ENCODE measurements at places on chromosomes 5 and 9.
A peak's percentile ranks its signal among the peaks of the same experiment; 100 is the strongest.

GRCh38 chr5:4095918-4096630, 500.4 kb downstream of the IRX1 start:
- no peak overlapping the region for H3K27ac ChIP-seq
- peaks cover 11% of the 10 kb centered on the region for H3K4me1 ChIP-seq
- no peaks in the 10 kb centered on the region for H3K27me3 ChIP-seq

- no peaks in the 10 kb centered on the region for H3K27me3 ChIP-seq
- H3K4me3 ChIP-seq = peak within 1 kb of the TSS; percentile 55
- peak; percentile 35 for DNase-seq
- H3K36me3 ChIP-seq = no peaks in the 10 kb centered on the region
- peaks cover 20% of the 10 kb centered on the region for H3K4me1 ChIP-seq
Measured at GRCh38 chr5:149581192-149581861, at the start of gene ARHGEF37. Gene ARHGEF37, plus strand, starts transcription at chr5:149581498. Its CDS starts 16,272 bp downstream, at chr5:149597770.

GRCh38 chr5:150184990-150185912, 4.6 kb upstream of the SLC6A7 start:
- no peaks in the 10 kb centered on the region for H3K27me3 ChIP-seq
- H3K4me1 ChIP-seq = no peaks in the 10 kb centered on the region
- DNase-seq = no peak

DNA sequence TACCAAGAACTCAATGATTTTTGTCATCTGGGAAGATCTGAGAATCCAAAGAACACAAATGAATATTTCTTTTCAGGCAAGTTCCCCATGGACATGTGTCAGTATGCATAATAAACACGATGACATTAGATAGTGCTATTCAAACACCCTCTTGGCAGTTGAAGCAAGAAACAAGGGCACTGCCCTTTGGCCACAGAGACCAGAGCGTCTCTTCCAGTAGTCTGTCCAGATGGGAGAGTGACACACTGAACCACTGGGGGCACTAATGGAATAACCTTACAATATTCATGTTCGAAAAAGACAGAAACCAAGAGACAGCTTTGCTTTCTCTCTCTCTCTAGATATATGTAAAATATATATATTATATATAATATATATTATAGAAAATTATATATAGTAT, 301.9 kb downstream of the CTNND2 start:
- H3K36me3 ChIP-seq = no peaks in the 10 kb centered on the region
- H3K27me3 ChIP-seq = no peaks in the 10 kb centered on the region
- no peaks in the 10 kb centered on the region for H3K4me1 ChIP-seq
- DNase-seq = no peak
- no peak overlapping the region for H3K27ac ChIP-seq
- no peak overlapping the region for H3K4me3 ChIP-seq

DNA sequence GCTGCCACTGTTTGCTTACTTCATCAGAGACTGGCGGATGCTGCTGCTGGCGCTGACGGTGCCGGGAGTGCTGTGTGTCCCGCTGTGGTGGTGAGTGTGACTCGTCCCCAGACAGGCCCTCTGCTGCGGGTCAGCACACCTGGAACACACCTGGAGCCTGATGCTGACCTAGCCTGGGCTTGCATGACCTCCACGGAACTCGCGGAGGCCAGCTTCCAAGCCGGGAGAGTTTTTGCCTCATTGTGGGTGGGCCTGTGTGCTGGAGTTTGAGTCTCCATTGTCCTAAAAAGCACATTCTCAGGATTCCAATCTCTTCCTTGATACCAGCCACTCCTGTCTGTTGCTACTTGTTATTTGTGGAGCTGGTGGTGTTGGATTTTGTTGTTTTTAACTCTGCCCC, 28.1 kb downstream of the SLC22A4 start:
- peak; percentile 37 for DNase-seq
- H3K4me3 ChIP-seq = peak overlapping the region; percentile 25
- H3K27ac ChIP-seq = peak overlapping the region; percentile 60
- no peaks in the 10 kb centered on the region for H3K27me3 ChIP-seq
- H3K36me3 ChIP-seq = no peaks in the 10 kb centered on the region

DNA sequence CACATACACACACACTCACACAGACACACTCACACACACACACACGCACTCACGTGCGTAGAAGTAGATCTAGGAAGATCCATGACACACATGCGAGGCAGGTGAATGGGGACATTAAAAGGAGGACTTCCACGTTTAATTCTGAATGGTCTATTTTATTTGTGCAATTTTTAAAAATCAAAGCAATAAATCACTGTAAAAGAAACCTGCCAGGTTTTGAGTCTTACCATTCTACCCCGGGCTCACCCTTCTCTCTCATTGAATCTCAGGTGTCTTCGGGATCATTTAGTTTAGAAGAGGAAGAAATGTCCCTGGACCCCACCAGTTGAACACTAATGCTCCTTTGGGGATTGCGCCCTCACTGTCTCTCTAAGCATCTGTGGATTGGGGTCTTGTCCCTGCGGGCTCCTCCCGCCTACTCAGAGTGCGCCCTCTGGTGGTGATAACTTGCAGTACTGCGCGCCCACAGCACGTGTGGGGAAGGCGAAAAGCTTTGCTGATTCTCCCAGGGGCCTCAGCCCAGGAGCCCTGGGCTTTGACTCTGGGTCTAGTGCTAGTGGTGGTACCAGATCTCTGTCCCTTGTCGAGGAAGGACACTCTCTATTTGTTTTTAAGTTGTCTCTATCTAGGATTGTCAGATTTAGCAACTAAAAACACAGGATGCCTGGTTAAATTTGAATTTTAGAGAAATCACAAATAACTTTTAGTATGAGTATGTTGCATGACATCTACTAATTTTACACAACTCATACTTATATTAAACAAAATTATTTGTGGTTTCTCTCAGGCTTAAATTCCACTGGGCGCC, 34.8 kb downstream of the BOD1 start:
- no peaks in the 10 kb centered on the region for H3K27me3 ChIP-seq
- H3K27ac ChIP-seq = peak overlapping the region; percentile 74
- peaks cover 33% of the 10 kb centered on the region for H3K4me1 ChIP-seq
- DNase-seq = peak; percentile 84

GRCh38 chr9:94872083-94872833, 145.8 kb downstream of the AOPEP start:
- no peaks in the 10 kb centered on the region for H3K27me3 ChIP-seq
- no peak overlapping the region for H3K4me3 ChIP-seq
- no peak for DNase-seq
- H3K36me3 ChIP-seq = no peaks in the 10 kb centered on the region
- H3K4me1 ChIP-seq = peaks cover 49% of the 10 kb centered on the region

DNA sequence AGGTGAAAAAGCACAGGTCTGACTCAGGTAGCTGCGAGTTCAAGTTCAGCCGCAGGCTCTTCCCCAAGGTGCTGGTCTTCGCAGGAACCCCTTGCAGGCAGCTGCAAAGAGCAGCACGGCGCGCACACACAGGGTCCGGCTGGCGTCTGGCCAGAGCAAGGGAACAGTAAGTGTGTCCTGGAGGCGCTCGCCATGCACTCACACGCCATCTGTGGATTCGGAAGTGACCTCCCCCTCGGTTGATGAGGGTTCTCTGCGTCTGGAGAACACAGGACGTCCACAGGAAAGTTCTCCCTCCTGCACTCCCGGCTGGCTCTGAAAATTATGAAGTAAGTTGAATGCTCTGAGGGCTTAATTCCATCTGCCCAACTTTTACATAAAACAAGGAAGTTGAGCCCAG, 14.0 kb upstream of the EGFL7 start:
- H3K36me3 ChIP-seq = no peaks in the 10 kb centered on the region
- no peak overlapping the region for H3K4me3 ChIP-seq
- H3K27ac ChIP-seq = no peak overlapping the region
- peaks cover 43% of the 10 kb centered on the region for H3K27me3 ChIP-seq
- DNase-seq = peak; percentile 51
- H3K4me1 ChIP-seq = peaks cover 16% of the 10 kb centered on the region

GRCh38 chr9:114694719-114695269, 12.8 kb upstream of the TEX48 start:
- H3K36me3 ChIP-seq = no peaks in the 10 kb centered on the region
- H3K4me3 ChIP-seq = no peak overlapping the region
- no peak for DNase-seq
- no peaks in the 10 kb centered on the region for H3K27me3 ChIP-seq
- peaks cover 18% of the 10 kb centered on the region for H3K4me1 ChIP-seq

- H3K27me3 ChIP-seq = no peaks in the 10 kb centered on the region
- no peak for DNase-seq
- no peak overlapping the region for H3K4me3 ChIP-seq
- H3K36me3 ChIP-seq = peaks cover 4% of the 10 kb centered on the region
- no peaks in the 10 kb centered on the region for H3K4me1 ChIP-seq
Measured at GRCh38 chr5:180007582-180007981, 64.0 kb downstream of the RNF130 start.

DNA sequence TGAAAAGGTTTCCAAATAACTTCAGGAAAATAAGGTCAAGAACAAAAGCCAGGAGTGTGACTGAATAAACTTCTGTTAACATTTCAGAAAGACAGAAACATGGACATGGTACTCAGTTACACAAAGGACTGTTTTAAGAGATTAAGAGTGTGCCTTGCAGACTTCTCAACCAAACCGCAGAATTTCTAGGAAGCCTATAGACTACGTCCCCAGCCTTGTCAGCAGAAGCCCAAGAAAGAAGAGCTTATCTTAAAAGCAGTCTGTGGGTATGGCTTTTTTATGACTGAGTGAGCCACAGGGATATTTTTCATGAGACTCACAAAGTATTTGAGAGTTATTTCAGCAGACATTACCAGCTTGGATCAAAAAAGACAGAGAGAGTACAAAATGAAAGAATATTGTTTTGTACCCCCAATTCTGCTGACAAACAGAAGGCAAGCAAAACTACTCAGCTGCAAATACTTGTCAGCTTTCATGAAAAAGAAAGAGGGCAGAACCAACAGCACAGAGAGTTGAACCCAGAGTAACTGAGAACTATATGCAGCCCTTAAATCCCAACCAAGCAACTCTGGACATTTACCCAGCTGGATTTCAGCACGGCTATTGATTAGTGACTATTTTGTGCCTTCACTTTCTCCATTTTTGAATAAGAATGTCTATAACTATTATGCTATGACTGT, 711.0 kb upstream of the CTNND2 start:
- no peaks in the 10 kb centered on the region for H3K4me1 ChIP-seq
- H3K27me3 ChIP-seq = no peaks in the 10 kb centered on the region
- no peak overlapping the region for H3K4me3 ChIP-seq
- no peak overlapping the region for H3K27ac ChIP-seq
- no peaks in the 10 kb centered on the region for H3K36me3 ChIP-seq

- H3K27me3 ChIP-seq = no peaks in the 10 kb centered on the region
- no peaks in the 10 kb centered on the region for H3K36me3 ChIP-seq
- no peak overlapping the region for H3K27ac ChIP-seq
Measured at GRCh38 chr5:112310746-112311145, 108.3 kb downstream of the EPB41L4A start.

- H3K36me3 ChIP-seq = no peaks in the 10 kb centered on the region
- no peaks in the 10 kb centered on the region for H3K4me1 ChIP-seq
- no peak for DNase-seq
- H3K4me3 ChIP-seq = no peak overlapping the region
- 0 out of 2 replicates have a peak, but pooled peaks cover 14% of the 10 kb centered on the region for H3K27me3 ChIP-seq
Measured at GRCh38 chr5:136232316-136232715, 39.4 kb upstream of the SMIM32 start.

DNA sequence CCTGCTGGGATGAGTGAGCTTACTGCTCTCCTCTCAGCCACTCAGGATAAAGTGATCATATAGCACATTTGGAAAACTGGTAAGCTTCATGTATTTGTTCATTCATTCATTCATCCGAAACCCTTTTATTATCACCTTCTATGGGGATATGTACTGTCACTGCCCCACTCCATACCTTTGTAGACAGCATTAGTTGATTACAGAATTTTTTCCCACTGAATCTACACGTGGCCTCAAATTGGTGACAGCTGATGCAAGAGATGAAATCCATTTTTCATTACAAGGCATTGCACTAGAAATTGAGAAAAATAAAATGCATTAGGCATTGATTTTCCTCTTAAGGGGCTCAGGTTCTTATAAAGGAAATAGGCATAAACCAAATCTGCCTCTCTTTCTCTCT, 9.7 kb downstream of the GRIA1 start:
- no peak for DNase-seq
- no peak overlapping the region for H3K27ac ChIP-seq
- no peaks in the 10 kb centered on the region for H3K36me3 ChIP-seq
- no peak overlapping the region for H3K4me3 ChIP-seq
- 0 out of 2 replicates have a peak, but pooled peaks cover 3% of the 10 kb centered on the region for H3K27me3 ChIP-seq
- no peaks in the 10 kb centered on the region for H3K4me1 ChIP-seq

GRCh38 chr9:25954209-25954608, 276.0 kb upstream of the TUSC1 start:
- H3K27ac ChIP-seq = no peak overlapping the region
- no peaks in the 10 kb centered on the region for H3K4me1 ChIP-seq
- H3K4me3 ChIP-seq = no peak overlapping the region
- DNase-seq = no peak
- H3K27me3 ChIP-seq = no peaks in the 10 kb centered on the region

DNA sequence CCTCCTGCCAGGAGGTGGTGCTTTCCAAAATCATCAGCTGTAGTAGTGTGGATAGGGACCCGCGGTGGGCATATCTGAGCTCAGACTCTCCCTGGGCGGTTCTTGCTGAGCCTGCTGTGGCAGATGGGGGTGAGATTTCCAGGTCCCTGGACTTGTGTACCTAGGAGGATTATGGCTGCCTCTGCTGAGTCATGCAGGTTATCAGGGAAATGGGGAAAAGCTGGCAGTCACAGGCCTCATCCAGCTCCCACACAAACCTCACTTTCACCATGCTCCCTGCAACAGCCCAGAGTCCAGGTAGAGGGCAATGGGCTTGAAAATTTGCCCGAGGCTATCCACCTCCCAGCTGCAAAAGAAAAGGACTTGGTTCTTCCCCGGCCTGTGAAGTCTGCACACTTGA, 23.4 kb upstream of the MAMDC2 start:
- H3K36me3 ChIP-seq = no peaks in the 10 kb centered on the region
- H3K4me3 ChIP-seq = no peak overlapping the region
- DNase-seq = no peak

DNA sequence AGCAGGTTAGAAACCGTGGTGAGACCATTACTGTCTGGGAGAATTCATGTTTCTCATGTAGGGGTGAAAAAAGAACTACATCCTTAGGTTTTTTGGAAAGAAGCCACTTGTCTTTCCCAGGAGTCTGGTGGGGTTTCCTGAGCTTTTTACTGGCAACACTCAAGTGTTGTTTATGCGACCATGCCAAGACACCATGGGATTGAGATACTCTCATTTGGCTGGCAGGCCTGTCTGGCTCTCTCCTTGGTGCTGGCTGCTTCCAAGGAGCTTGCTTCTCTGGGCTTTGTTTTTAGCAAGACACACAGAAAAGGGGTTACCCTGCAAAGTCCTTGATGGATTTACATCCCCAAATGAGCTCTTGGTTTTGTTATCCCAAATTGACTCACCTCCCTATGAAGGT, 80.9 kb upstream of the ISL1 start:
- no peaks in the 10 kb centered on the region for H3K27me3 ChIP-seq
- no peak overlapping the region for H3K27ac ChIP-seq
- H3K4me1 ChIP-seq = no peaks in the 10 kb centered on the region
- H3K36me3 ChIP-seq = no peaks in the 10 kb centered on the region

GRCh38 chr9:121707477-121708424, 56.3 kb downstream of the DAB2IP start:
- no peak overlapping the region for H3K27ac ChIP-seq
- H3K4me3 ChIP-seq = no peak overlapping the region
- no peaks in the 10 kb centered on the region for H3K4me1 ChIP-seq
- DNase-seq = no peak
- no peaks in the 10 kb centered on the region for H3K36me3 ChIP-seq

- no peaks in the 10 kb centered on the region for H3K27me3 ChIP-seq
- no peaks in the 10 kb centered on the region for H3K36me3 ChIP-seq
- peaks cover 17% of the 10 kb centered on the region for H3K4me1 ChIP-seq
- H3K27ac ChIP-seq = no peak overlapping the region
- DNase-seq = peak; percentile 40
Measured at GRCh38 chr5:133870661-133871060, 97.8 kb downstream of the C5orf15 start.

Data from SJCRH30 (cell line).